ENCODE measurements at places on chromosomes 5 and 9.

DNA sequence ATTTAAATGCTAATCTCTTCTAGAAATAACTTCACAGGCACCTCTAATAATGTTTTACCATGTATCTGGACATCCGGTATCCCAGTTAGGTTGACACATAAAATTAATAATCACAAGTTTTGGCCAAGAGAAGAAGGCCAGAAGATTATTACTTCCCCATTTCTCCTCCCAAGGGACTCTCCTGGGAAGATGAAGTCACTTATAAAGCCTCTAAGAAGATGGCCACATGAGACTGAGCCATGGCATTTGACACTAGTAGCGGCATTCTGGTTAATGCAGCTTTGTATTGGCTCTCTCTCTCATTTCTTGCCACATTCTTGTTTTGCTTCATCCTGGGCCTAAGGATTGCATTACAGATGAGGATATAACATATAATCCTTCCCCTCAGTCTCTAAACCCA, 34.5 kb upstream of the RASA1 start:
- DNase-seq, result no peak

GRCh38 chr9:113558632-113559502, 95.3 kb downstream of the RGS3 start:
- DNase-seq, result no peak

GRCh38 chr5:136058039-136058971, 29.5 kb downstream of the TGFBI start:
- peak; percentile 94 for DNase-seq

- DNase-seq, result no peak
Observed at GRCh38 chr5:171771856-171772255, 13.8 kb upstream of the SMIM23 start.

DNA sequence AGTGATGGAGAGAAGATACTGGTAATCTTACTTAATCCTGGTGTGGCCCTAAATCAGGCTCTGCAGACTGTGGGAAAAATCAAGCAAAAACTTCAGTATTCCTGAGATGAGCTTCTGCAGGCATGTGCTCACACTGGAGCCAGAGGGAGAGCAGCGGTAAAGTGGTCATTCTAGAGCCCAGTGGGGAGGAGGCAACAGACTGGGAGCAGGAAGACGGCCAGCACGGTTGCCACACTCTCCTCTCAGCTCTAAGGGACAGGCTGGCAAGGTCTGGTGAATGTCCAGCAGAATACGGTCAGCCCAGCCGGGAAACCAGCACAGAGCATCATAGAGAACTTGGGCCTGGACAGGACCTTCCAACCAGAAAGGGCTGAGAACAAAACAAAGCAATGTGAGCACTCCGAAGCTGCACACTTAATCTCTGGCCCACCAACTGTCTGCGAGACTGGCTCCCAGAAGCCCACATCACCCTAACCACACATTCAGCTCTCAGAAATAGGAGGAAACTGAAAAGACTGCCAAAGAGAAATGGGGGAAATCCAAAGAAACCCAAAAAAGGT, 30.3 kb downstream of the MED27 start:
- no peak for DNase-seq

DNA sequence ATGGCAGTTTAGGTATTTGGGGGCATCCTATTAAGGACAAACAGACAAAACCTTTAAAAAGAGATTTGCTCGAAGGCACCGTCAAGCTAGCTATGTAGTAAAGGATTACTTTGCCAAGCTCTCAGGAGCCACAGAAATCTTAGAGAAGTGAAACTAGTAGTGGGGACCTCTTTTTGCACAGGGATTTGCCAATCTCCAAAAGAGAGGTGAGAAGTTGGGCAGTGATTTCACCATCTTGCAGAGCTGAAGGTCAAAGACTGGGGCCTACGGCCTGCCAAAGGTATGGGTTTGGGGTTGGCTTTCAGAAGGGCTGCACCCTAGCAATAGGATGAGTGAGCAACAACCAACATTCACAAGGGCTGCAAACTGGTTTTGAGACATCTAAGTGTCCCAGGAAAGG, 1.6 kb upstream of the FCN1 start:
- no peak for DNase-seq

GRCh38 chr5:133400831-133401351, 211.4 kb downstream of the FSTL4 start:
- DNase-seq, result no peak

- no peak for DNase-seq
Observed at GRCh38 chr5:93602241-93603077, 19.4 kb downstream of the NR2F1 start.

- DNase-seq, result peak; percentile 9
Observed at GRCh38 chr9:27333241-27334052, 36.5 kb upstream of the EQTN start.

GRCh38 chr5:39772307-39772706, 347.5 kb upstream of the DAB2 start:
- DNase-seq, result no peak

DNA sequence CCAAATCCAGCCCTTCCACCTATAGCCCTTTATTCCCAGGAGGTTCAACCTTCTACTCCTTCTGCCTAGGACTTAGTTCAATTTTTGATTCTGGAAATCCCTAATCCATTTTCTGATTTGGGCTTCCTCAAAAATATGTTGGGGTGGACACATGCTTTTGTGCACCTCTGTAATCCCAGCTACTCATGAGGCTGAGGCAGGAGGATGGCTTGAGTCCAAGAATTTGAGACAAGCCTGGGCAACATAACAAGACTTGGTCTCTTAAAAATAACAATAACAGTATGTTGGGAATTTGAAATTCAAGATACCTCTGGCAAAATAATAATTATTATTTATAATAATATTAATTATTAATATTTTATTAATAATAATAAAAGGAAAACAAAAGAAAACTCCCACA, 188.7 kb upstream of the TLE4 start:
- no peak for DNase-seq

DNA sequence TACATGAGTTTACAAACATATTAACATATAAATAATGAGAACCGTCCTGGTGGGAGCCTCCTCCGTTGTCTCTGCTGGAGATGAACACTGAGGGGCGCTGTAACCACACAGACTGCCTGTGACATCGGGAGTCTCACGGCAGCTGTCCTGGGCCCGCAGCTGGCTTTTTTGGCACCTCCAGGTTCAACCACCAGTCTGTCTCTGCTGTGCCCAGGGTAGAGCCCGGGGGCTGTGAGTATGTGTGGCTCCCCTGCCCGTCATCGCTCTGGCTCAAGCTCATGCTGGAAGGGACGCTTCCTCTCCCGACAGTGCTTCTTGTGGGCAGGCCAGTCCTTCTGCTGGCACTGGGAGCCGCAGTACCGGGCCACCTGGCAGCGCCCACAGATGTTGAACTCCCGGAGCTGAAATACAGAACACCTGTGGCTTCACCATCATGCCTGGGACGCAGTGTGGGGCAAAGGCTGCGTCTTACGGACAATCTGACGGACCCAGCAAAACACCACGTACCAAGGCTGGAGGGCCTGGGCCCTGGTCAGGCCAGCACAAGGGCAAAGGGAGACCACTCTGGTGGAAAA, 3.6 kb upstream of the DPH7 start:
- DNase-seq, result no peak

DNA sequence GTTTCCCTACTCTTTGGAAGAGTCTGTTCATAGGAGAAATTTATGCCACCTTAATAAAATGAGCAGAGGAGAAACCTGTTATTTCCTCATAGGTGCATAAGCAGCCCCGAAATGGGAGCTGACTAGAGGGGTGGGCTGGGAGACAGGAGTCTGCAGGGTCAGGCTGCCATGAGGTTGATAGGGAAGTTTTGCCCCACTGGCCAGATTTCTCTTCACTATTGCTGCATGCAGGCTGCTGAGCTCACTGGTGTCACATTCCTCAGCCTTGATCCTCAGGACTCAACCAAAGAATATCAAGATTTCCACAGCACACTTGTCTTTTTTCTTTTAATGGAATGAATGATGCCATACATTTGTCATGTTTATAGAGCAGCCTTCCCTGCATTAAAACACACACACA, 60.7 kb downstream of the BHMT start:
- DNase-seq, result no peak

GRCh38 chr5:151083081-151083676, 2.3 kb upstream of the TNIP1 start:
- no peak for DNase-seq

DNA sequence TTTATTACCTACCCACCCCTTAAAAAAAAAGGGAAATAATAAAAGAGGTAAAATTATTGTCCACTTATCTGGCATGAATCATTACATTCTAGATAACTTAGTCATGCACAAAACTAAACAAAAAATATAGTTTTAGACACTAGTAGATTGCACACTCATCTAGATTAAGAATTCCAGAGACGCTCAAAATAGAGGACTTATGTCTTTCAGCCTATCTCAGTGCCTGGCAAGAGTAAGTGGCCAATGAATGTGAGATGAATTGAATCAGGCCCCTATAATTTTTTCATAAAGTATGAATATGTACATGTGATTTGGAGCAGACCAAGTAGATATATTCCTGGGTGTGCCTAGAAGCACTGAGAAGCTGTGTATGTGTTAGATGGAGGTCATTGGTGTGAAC, 2.0 kb upstream of the RXFP3 start:
- DNase-seq, result no peak

DNA sequence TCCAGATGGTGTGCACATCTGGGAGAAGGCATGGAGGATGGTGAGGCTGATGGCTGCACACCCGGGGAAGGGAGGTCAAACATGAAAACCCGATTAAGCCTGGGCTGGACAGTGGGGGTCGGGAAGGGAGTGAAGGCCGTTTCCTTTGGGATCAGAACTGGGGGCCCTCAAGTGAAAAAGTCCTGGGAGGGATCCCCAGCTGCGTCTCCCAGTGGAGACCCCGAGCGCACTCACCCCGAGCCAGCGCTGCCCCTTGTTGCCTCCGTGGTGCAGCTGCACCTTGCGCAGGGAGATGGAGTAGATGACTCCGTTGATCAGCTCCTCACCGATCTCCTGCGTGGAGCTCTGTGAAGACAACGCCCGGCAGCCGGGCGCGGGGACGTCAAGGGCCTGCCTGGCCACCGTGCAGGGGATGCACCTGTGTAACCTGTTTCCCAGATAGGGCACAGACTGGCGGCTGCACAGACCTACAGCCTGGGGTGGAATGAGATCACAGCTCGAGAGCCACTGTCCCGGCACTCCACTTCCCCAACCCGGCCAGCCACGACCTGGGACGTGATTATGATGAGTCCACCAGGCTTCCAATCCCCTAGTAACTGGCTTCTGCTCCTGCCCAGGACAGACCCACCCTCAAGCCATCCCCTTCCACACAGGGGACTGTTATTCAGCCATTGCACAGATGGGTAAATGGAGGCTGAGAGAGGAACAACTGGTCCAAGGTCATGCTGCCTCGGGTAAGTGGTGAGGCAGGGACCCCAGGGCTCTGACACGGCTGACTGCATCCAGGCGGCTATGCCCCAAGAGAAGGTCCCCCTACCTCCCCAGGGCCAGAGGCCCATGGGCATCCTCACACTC, 9.0 kb downstream of the RALGDS start:
- no peak for DNase-seq

GRCh38 chr9:118575341-118576070, 793.7 kb downstream of the BRINP1 start:
- DNase-seq, result no peak

GRCh38 chr9:129199044-129199435, 21.0 kb upstream of the IER5L start:
- no peak for DNase-seq

- DNase-seq, result no peak
Observed at GRCh38 chr5:171291371-171291770, 17.7 kb upstream of the TLX3 start.

DNA sequence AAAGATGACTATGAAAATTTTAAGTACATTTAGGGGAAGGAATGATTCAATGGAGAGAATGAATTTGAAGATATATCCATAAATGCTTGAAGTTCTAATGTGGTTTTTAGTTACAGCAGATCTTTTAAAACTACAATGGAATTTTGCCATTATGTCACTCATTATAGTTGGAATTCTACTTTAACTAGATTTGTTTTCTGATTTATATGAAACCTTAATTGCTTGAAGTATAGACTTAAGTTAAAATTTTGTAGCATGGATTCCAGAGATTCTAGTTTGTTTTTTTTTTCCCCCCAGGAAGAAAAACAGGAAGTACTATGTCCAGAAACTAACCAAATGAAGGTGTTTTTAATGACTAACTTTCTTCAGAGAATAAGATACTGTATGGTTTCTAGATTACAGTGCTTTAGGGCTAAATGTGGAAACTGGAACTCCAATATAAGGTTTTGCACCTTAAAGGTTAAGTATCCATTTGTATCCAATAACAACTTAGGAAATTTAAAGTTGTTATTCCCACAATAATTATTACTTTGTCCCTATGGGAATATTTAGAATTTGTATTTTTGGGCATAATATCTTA, 70.3 kb downstream of the ZSWIM6 start:
- DNase-seq, result no peak

- no peak for DNase-seq
Observed at GRCh38 chr5:38821679-38822078, 24.1 kb upstream of the OSMR start.

- DNase-seq, result no peak
Observed at GRCh38 chr5:927172-928015, 34.7 kb downstream of the TRIP13 start.

GRCh38 chr5:127840809-127841208, 137.6 kb downstream of the CCDC192 start:
- no peak for DNase-seq

GRCh38 chr5:6556089-6556801, 76.6 kb downstream of the NSUN2 start:
- DNase-seq, result no peak

GRCh38 chr9:29006628-29007027, 1433.3 kb upstream of the C9orf72 start:
- DNase-seq, result no peak

DNA sequence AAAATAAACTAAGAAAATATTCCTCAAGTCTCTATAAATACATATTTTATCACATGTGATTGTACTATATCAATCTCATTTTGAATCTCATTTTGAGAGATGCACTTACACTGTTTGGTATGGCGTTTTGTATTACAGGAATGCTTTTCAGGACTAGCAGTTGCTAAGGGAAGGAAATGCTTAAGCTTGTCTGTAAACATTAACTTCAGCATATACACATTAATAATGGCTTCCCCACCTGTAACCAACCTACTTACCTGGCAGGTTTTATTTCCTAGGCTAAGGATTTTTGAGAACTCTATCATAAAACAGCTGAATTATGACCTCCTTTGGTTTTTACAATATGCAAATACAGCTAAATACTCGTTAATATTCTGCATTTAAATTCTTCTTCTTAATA, 141.0 kb upstream of the GRHPR start:
- DNase-seq, result no peak

- no peak for DNase-seq
Observed at GRCh38 chr5:179123491-179124272, 63.5 kb downstream of the ZNF354C start.
